Activated CD4-positive, alpha-beta T cell treated with anti-CD3 and anti-CD28 coated beads, Interleukin-2, amount 10 ng/mL, durations not matched to agents 7 days and 5 days (primary cell): ENCODE measurements at places on chromosomes 7 and 10.

- no peak for DNase-seq
Measured at GRCh38 chr10:82267014-82267413, 392.0 kb downstream of the NRG3 start.

DNA sequence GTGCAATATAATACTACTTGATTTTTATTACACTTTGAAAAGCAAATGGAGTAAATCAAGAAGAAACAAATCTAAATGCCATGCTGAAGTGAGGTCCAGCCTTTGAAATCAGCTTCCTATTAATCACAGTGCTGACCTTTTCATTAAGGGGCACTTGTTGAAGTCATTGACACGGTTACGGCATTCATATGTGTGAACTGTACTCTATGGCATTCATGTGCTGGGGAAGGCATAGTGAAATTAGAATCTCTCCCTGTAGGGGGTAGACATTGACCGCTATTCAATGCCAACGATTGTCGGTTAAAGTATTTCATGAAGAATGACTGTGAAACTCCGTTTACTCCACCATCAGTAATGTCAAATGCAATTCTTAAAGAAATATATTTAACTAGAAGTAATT, 296.1 kb upstream of the SEMA3A start:
- DNase-seq, result no peak

GRCh38 chr10:43293677-43294057, 26.8 kb upstream of the RASGEF1A start:
- no peak for DNase-seq

DNA sequence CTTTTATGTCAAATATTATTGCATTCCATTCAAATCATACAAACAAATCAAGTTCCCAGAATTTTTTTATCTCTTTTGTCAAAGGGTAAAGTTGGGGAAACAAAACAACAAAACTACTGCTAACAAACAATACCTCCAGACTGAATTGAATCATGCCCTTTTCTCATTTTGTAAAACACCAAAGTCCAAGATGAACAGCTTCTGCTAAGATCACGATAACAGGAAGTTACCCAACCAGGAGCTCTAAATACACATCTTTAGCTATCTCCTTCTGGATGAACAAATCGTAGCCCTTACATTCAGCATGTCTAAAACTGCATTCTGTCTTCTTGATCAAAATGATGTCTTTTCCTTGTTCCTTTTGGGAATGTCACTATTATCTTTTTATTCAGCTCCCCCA, 97.4 kb downstream of the CTTNBP2 start:
- DNase-seq, result no peak

DNA sequence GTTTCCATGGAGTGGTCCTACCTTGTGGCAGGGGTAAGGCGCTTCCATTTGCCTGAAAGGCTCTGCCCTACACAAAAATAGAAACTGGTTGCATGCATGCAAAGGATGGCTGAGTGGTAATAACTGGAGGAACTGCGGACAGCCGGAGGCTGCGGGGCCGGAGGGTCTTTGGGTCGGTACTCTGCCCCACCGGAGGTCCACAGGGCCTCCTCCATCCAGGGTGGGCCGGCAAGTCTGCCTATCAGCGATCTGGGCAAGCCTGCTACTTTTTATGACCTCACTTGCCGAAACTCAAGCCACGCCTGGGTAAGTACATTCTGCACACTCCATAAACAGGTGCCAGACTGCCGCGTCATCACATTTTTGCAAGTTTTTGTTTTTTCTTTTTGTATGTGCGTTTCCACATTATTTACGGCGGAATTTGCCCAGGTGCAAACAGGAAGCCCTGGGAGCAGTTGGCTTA, 30.0 kb downstream of the TACC2 start:
- DNase-seq, result no peak

- DNase-seq, result no peak
Measured at GRCh38 chr10:93068411-93069244, 5.1 kb upstream of the CYP26A1 start.

DNA sequence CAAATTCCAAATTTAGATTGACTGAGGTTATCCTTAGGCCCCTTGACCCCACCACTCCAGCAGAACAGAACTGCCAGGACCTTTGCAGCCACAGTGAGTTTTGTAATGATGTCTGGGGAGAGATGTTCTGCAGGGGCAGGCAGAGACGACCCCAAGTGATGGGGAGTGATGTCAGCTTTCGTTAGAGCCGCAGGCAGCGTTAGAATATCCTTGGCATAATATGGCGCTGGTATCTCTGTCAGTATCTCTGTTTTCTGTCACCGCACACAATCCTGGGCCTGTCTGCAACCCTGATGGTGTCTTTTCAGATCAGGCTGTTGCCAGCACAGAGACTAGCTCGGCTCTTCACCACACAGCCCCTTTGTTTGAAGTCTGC, 1083.6 kb downstream of the KCNMA1 start:
- DNase-seq, result no peak

GRCh38 chr7:74417419-74417971, 36.2 kb upstream of the GTF2IRD1 start:
- DNase-seq, result peak; percentile 57

DNA sequence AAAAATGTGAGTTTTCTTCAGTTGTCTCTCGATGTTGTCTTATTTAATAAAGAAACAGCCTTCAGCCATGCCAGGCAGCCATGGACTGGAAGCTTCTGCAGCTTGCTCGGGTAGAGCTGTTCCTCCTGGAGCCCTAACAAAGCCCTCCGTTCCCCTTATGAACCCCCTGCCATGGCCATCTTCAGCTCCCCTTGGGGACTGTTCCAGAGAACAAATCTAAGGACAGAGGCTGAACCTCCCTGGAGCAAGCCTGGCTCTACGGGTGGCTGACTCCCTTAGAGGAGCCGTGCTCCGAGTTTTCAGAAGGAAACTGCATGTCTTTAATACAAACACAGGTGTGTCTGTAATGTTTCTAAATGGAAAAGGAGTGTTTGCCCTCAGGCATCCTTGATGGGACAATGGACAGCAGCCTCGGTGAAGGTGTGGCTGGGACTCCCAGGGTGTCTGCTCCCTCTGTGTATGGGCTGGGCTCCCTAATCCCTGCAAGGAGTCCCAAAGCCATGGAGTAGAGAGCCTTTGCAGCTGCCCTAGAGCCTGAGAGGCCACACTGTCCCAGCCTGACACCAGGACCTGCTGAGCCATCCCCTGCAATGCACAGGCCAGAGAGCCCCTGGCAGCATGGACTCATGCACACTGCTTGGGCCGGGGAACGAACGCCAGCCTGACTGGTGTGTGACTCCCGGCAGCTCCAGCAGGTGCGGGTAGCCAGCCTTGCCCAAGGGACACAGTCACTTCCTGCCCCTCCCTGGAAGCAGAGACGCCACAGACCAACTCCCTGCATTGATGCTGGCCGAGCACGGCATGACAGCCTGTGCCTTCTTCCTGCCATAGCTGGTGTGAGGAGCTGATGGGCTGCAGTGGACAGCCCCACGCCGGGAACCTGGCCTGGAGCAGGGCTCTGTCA, 381.8 kb downstream of the TCERG1L start:
- DNase-seq, result no peak

DNA sequence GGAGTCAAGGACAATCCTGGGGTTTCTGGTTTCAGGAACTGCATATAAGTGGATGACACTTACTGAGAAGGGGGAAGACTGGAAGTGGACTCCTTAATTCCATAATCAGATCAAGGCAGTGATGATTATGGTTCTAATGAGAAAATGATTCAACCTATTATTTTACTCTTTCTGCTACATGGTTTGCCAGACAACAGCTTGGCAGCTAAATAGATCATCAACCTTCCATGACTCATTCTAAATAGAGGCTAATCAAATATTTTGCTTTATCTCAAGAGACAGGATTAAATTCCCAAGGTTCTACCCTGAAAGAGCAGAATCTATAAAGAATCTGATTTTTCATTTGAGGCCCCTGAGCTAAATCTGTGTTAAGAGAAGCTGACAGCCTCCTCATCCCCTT, 46.3 kb downstream of the CNNM1 start:
- DNase-seq, result no peak

GRCh38 chr7:98166668-98166970, 44.6 kb upstream of the BHLHA15 start:
- DNase-seq, result no peak

DNA sequence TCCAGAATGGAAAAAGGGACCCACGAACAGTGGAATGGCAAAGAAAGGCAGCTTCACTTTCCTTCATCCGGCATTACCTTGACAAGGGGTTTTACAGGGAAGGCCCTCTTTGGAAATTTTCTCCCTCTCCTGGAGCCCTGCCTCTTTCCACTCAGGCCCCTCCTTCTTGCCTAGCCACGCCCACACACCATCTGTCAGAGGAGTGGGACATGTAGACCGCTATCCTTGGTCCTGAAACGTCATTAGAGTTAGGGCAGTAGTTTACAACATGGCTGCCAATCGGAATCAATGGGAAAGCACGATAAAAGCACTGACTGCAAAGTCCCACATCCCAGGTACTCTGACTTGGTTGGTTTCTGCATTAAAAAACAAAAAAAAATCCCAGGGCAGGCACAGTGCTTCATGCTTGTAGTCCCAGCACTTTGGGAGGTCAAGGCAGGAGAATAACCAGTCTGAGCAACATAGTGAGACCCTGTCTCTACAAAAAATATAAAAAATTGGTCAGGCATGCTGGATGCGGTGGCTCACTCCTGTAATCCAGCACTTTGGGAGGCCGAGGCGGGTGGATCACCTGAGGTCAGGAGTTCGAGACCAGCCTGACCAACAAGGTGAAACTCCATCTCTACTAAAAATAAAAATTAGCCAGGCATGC, 96.4 kb downstream of the MARCHF5 start:
- peak; percentile 44 for DNase-seq

- no peak for DNase-seq
Measured at GRCh38 chr7:101622609-101623173, 6.4 kb downstream of the MYL10 start.

DNA sequence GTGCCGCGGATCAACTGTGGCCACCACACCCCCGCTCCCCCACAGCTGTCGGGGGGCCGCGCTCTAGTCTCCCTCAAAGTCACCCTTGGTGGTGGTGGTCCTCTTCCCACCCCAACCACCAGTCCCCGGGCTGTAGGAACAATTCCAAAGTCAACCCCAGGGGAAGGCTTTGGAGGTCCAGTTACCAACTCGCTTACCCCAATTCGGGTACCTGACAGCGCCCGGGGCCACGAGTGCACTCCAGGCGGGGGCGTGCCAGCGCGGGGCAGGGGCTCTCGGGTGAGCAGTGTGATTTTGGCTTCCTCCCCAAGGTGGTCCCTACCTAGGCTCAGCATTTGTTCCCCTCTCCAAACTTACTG, 584 bp upstream of the ZMIZ1 start:
- DNase-seq, result peak; percentile 34

- DNase-seq, result no peak
Measured at GRCh38 chr7:124009321-124009720, 23.5 kb downstream of the TMEM229A start.

DNA sequence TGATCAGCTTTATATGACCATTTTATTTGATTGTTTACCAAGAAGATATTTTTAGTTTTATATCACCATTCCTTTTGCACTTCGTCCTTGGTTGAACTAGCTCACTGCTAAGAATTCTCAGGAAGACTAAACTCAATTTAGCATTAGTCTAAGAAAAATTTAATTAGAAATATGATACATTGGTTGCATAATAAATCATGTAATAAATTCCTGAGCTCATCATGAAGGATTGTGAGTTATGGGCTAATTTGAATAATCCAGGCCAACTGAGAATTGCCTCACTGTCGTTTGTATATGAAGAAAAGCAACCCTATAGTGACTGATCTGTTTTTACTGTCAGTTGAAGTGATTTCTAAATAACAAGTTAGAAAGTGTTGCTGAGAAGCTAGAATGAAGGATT, 725.5 kb downstream of the DNAJB9 start:
- DNase-seq, result no peak

- no peak for DNase-seq
Measured at GRCh38 chr10:78626471-78626870, 442.3 kb upstream of the ZMIZ1 start.

GRCh38 chr7:46152696-46153095, 231.6 kb upstream of the IGFBP3 start:
- no peak for DNase-seq

GRCh38 chr7:16753102-16753931, at the start of gene TSPAN13:
TSS of gene TSPAN13 (plus strand) at chr7:16753755. CDS start at chr7:16753968, 213 bp downstream.
- peak; percentile 79 for DNase-seq

DNA sequence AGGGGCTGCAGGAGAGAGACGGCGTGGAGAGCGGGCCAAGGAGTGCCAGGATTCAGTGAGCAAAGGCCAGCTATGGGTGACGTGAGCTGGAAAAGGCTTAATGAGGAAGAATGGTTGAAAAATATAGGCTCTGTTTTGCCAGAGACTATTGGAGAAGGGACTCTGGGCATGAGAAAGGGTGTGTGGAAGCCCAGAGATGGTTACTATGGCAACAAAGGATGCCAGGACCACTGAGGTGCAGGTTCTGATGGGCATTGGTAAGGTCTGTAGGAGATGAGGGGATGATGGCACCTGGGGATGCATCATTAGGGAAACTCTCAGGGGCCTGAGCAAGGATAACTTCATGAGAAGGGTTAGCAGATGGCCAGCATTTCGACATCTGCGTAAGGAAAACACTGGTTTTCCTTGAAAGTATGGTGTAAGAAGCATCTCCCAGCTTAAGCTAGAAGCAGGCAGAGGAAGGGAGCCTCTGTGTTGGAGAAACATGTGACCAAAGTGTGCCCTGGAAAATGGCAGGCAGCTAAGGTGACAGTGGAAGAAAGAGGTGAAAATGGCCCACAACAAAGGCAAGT, 21.6 kb upstream of the FAM180A start:
- DNase-seq, result no peak

DNA sequence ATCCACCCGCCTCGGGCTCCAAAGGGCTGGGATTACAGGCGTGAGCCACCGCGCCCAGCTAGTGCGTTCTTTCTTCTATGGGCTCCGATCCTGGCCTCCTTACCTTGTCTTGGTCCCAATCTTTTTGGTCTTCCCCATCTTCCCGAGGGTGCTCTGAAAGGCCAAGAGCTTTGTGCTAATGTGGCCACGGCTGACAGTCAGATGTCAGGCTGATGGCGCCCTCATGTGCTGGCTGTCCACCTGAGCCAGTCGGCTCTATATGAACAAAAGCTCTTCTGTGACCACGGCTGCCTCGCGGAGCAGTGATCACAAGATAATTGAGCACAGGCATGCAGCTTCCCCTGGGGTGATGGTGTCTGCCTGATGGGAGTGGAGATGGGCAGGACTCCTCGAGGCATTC, 11.0 kb upstream of the AHCYL2 start:
- DNase-seq, result no peak

DNA sequence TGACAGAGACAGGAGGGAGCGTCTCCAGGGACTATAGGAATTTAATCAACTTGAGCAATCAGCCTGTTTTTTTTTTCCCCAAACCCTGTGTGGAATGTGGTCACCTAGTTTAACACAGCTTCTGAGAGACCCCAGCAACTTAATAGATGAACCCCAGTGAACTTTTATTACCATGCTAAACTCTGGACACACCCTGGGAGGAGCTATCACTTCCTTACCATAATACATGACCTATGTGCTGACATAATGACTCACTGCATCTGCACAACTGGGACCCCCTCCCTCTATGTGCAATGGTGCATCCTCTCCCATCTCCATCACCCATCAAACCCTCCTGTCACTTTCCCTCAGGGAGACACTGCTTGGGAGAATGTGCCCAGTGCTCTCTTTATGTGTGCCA, 83.7 kb downstream of the EPC1 start:
- no peak for DNase-seq

DNA sequence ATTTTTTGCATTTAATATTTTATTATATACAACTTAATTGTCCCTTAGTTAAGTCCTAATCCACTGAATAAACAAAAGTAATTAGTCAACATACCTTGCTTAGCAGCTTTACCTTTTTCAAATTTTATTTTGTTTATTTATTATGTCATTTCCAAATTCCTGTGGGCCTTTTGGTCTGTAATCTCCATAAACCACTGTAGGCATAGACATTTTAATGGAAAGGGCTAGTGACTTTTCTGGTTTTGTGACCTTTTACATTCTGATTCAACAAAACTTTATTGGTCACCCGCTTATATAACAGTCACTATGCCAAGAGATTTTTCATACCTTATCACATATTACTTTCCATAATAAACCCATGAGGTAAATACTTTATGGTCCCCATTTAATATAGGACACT, 181.3 kb upstream of the PRPS1L1 start:
- no peak for DNase-seq
